ENCODE measurements at places on chromosomes 5 and 9.

DNA sequence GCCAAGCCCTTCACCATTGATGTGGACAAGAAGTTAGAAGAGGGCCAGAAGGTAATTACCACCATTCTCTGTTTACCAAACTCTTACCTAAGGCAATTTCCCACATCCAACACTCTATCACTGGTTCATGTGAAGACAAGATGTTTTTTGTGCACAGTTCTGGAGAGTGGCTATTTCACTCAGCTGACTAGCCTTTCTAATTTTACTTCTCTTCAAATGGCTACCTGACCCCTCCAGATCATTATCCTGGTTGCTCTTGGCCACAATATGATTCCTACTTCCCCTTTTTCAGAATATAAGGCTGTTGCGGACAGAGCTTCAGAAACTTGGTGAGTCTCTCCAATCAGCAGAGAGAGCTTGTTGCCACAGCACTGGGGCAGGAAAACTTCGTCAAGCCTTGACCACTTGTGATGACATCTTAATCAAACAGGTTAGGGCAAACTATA is 7.1 kb downstream of the KIF20A start:
- no peak for DNase-seq

- DNase-seq: no peak
Measured at GRCh38 chr5:1793966-1794900, 5.4 kb downstream of the MRPL36 start.

DNA sequence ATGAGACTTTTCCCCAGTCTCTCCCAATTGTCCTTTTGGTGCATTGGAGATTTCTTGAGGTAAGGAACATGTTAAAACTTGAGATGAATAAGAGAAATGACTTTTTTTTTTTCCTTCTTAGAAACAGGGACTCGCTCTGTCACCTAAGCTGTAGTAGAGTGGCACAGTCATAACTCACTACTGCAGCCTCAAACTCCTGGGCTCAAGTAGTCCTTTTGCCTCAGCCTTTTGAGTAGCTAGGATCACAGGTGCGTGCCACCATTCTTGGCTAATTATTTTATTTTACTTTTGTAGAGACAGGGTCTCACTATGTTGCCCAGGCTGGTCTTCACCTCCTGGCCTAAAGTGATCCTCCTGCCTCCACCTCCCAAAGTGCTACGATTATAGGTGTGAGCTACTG is 25.9 kb downstream of the CDC42SE2 start:
- DNase-seq: no peak

DNA sequence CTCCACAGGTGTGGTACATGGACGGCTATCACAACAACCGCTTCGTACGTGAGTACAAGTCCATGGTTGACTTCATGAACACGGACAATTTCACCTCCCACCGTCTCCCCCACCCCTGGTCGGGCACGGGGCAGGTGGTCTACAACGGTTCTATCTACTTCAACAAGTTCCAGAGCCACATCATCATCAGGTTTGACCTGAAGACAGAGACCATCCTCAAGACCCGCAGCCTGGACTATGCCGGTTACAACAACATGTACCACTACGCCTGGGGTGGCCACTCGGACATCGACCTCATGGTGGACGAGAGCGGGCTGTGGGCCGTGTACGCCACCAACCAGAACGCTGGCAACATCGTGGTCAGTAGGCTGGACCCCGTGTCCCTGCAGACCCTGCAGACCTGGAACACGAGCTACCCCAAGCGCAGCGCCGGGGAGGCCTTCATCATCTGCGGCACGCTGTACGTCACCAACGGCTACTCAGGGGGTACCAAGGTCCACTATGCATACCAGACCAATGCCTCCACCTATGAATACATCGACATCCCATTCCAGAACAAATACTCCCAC is 32.1 kb downstream of the OLFM1 start:
- DNase-seq: no peak

GRCh38 chr5:149360272-149360671 is 2.4 kb downstream of the PCYOX1L start:
- no peak for DNase-seq
